ENCODE measurements at places on chromosomes 6 and 20.

GRCh38 chr6:152669895-152670294 lies 27.8 kb upstream of the MYCT1 start:
- DNase-seq: no peak

GRCh38 chr20:51440589-51440988 lies 101.9 kb downstream of the NFATC2 start:
- peak; percentile 41 for DNase-seq

GRCh38 chr6:34049395-34050342 lies 96.2 kb downstream of the GRM4 start:
- no peak for DNase-seq

- no peak for DNase-seq
These were observed 31.4 kb upstream of the KIF6 start for GRCh38 chr6:39756582-39756981.

DNA sequence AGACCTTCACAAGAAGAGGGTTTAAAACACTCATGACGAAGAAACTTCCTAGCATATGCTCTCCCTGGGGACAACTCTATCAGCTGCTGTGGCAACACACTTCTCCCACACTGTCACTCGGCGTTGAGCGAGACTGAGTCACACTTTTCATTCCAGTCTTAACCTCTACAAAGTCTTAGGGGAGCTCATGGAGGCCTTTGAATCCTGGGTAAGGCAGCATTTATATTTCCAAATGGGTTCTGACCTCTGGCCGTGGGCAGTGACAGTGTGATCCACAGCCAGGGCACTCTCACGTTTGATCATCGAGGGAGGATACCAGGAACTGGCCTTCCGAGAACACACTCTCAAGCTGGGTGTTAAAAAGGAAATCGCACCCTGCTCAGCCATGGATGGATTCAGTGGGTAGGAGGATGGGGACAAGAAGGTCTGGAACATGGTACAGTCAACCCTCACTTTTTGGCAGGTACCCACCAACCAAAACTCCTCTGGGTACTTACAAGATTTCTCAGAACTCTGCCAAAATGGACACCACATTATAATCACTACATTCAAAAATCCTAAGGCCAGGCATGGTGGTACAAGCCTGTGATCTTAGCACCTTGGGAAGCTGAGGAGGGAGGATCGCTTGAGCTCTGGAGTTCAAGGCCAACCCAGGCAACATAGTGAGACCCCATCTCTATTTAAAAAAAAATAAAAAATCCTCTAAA lies 19.6 kb downstream of the RRBP1 start:
- no peak for DNase-seq

GRCh38 chr6:117326396-117326795 lies 61.0 kb downstream of the VGLL2 start:
- no peak for DNase-seq

GRCh38 chr6:77987035-77987384 lies 334.2 kb downstream of the MEI4 start:
- no peak for DNase-seq

DNA sequence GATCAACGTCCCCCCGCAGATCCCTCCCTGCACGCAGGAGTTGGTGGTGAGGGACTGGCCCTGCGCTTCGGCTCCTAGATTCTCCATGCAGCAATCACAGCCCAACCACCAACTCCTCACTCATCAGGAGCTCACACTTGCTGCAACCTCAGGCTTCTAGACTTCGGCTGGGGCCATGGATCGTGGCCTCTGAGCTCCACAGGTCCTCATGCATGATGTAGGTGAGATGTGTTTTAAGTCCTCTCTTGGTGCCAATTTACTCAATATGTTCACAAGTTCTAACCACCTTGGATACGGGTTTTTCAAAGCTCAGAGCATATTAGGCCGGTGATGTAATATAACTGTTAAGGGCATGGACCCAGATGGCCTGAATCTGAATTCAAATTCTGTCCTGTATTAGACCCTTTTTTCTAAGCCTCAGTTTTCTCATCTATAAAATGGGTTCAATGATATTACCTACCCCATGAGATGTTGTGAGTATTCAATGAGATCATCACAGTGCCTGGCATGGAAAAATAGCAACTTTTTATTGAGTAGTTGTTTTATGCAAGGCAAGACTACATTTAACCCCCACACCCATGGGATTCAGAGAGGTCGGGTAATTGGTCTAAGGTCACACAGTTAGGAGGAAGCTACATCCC lies 31.0 kb downstream of the SUN5 start:
- no peak for DNase-seq

DNA sequence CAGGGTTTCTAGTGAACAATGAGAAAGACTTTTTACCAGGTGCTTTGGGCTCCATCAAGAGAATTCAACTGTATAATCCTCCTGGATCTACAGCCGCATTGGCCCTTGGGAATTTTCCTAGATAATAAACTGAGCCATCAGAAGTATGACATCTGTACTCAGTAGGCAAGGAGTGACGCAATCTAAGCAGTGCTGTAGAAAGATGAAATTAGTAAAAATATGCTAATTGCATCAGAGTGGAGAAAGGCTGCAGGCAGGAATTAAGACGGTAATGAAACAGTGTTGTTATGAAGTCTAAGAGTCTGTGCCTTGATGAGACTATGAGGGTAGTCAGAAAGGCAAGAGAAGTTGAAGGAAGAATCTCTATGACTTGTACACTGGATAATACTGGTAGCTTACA lies 507.9 kb upstream of the SOX4 start:
- DNase-seq: no peak

DNA sequence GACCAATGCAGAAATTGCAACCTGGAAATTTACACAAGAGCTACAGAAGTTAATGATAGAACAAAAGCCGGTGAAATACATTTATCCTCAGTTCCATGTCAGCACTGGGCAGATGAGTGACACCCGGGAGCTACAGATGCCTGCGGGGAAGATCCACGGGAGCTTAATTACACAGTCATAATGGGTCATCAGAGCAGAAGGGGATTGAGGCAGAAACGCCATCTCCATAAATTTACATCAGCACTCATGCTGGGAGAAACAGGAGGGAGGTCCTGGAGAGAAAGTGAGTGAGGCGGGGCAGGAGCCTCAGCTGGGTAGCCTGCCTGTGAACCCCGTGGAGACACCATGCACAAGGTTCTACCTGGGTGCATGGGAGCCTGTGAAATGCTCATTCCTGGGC lies 37.6 kb upstream of the CST7 start:
- no peak for DNase-seq

GRCh38 chr20:41161886-41162285 lies 24.5 kb downstream of the PLCG1 start:
- DNase-seq: no peak

GRCh38 chr6:119313937-119314884 lies 35.4 kb downstream of the MAN1A1 start:
- DNase-seq: no peak
